ENCODE measurements at places on chromosomes 5 and 9.

GRCh38 chr5:2102819-2103776 is 220.4 kb upstream of the IRX4 start:
- no peak for DNase-seq

- DNase-seq, result no peak
Measured at GRCh38 chr5:132387640-132388117, 18.2 kb downstream of the SLC22A5 start.

GRCh38 chr9:93119953-93120845 is 13.9 kb downstream of the NINJ1 start:
- DNase-seq, result no peak

GRCh38 chr9:129946246-129946995 is 96.6 kb downstream of the FNBP1 start:
- DNase-seq, result no peak

DNA sequence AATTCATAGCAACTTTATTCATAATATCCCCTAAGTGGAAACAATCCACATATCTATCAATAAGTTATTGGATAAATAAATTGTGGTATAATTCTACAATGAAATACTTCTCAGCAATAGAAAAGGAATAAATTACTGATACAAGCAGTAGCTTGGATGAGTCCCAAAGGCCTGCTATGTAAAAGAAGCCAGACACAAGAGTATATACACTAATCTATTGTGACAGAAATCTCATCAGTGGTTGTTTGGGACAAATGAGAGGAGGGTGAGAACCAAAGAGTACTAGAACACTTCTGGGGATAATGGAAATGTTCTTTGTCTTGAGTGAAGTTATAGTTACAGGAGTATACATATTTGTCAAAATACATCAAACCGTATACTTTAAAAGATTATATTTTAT is 119.3 kb downstream of the SNCAIP start:
- no peak for DNase-seq

DNA sequence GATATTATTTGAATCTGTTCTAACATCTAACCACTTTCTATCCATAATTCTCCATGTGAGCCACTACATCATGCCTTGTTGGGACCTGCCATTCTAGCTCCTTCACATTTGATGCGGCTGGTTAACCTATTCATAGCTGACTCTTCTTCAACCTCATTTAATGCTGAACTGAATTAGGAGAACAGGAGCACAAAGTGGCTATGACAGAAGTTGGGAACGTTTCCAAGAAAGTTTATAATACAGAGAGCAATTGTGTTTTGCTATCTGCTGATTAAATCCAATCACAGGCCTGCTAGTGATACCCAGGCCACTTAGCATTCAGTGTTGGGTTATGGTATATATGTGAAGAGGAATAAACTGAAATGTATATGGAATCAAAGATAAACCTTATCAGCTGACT is 440.3 kb downstream of the PTPRD start:
- DNase-seq, result no peak

GRCh38 chr5:170882345-170882744 is 20.5 kb downstream of the RANBP17 start:
- DNase-seq, result no peak

All from stimulated activated CD8-positive, alpha-beta memory T cell treated with anti-CD3 and anti-CD28 coated beads, Interleukin-4, amount 100 ng/mL, for 1 hour (primary cell).